Stimulated activated CD4-positive, alpha-beta T cell treated with anti-CD3 and anti-CD28 coated beads, Interleukin-15, amount 100 ng/mL, for 1 hour (primary cell): ENCODE measurements at places on chromosomes 5 and 9.

- no peak for DNase-seq
Measured at GRCh38 chr5:155416765-155417164, 403.2 kb downstream of the KIF4B start.

DNA sequence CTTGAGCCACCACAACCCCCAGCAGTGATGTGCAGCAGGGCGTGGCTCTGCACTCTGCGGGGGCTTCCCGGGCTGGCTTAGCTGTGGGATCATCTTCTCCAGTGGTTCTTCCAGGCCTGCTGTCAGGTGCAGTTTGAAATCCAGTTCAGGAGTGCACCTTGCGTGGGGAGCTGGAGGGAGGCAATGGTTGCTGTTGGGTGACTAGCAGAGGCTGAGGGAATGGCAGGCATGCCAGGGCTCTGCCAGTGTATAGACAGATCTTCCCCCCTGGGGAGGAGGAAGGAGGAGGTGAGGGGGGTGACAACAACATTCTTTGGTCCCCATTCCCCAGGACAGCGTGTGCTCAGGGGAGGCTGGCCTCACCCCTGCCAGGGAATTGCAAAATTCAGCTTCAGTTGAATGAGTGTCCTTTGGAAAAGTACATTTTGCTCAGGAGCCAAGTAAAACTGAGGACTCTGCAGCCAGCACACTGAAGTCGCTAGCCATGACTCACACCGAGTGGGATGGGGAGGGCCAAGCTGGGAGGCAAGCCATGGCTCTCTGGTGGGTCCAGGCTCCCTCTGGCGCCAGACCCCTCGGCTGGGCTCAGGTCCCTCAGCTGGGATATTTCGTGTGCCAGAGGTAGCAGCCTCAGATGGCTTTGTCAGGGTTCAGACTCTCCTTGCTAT lies 35.0 kb downstream of the ERGIC1 start:
- no peak for DNase-seq

DNA sequence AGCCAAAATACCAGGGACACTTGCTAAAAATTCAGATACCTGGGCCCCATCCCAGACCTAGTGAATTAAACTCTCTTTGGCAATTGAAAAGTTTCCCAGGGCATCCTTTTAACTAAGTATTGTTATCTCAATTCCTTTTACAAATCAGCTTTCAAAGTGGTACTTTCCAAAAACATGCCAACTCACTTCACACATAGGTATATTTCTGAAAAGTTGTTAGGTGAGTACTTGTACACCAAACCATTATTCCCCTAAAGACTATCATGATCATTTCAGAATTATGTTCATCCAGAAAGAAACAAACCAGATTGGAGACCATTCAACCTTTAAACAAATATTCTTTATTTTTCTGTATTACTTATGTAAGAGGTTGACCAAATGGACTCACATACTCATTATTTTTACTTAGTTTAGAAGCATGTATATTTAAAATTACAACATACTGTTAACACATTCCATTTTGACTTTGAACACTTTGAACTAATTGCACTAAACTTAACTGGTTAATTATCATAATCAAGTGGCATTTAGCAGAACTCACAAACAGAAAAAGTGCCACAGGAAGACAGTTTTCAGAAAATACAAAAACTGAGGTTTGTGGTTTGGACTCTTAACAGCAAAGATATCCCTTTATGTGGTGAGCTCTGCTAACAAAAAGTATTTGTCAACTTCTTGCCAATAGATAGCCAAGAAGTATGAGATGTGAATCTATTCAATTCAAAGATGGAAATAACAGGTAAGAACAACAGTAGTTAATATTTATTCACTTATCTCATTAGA lies 40.7 kb downstream of the KIAA0825 start:
- DNase-seq, result no peak

- DNase-seq, result no peak
Measured at GRCh38 chr9:108296056-108296455, 559.7 kb downstream of the ACTL7B start.

GRCh38 chr9:72596451-72597180 lies 75.2 kb downstream of the TMC1 start:
- no peak for DNase-seq

DNA sequence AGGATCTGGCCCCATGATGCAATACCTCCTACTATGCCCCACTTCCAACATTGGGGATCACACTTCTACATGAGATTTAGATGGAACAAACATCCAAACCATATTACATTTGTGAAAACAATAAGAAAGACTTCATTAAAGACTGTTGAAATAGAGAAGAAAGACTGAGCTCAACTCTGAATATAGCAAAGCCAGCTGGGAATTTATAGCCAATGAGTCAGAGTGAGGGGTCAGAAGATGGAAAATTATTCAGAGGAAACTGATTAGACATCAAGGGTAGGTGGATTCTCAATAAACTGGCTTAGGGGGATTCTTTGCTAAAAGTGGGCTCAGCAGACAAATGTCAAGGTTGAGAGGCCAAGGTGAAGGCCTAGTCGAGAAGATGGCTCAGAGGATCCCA lies 25.6 kb downstream of the BTF3 start:
- no peak for DNase-seq

DNA sequence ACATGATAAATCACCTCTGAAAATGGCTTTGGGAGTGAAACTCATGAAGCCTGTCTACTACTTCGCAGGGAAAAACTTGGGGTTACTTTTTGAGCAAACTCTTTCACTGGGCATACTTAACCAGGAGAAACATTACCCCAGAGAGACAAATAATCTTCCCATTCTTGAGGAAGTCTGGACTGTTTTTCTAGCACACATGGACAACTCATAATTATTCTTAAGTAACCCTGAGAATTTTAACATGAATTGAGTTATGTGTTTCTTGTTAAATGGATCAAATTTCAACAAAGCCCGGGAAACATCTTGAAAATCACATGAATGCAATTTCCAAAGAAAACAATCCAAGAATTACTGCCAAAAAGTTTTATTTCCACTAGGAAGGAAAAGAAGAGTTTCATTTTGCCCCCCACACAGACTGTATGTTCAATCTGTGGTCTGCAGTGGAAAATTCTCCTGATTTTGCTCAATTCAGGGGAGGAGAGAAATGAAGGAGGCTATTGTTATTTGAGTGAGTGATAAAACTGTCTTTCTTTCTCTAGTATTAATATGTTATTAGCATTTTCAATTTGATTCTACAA lies 564.8 kb upstream of the CLINT1 start:
- DNase-seq, result no peak

DNA sequence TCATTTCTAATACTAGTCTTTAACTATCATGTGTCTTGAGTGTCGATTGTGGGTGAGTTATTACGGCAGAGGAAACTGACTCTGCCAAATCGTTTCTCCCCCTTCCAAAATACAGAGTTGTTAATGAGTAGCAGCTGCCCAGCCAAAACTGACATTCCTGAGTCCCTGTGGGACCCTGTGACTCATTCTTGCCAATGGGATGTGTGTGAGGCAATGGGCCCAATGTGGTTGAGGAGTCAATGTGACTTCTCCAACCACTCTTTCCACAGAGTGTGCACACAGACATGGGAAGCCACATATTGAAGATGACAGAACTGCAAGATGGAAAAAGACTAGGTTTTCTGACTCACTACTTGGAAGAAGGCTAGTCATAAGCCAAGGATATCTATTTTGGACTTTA lies 434.7 kb downstream of the DTWD2 start:
- DNase-seq, result no peak

DNA sequence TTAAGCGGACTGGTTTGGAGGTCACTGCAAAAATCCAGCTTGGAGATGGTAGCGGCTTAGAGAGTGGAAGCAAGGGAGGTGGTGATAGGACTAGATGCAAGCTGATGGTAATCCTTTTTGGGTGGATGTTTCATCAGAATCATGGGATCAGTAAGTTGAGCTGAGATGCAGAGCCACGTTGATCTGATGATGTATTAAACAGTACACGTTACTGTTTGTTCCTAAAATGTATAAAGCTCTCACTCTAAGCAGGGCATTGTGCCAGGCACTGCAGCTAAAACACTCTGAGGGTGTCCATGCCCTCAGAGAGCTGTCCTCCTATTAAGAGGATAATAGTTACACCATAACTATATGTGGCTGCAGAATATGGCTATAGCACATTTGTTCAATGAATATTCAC lies 93.1 kb downstream of the JAKMIP2 start:
- no peak for DNase-seq

GRCh38 chr9:99213197-99213596 lies 8.5 kb downstream of the ALG2 start:
- no peak for DNase-seq

DNA sequence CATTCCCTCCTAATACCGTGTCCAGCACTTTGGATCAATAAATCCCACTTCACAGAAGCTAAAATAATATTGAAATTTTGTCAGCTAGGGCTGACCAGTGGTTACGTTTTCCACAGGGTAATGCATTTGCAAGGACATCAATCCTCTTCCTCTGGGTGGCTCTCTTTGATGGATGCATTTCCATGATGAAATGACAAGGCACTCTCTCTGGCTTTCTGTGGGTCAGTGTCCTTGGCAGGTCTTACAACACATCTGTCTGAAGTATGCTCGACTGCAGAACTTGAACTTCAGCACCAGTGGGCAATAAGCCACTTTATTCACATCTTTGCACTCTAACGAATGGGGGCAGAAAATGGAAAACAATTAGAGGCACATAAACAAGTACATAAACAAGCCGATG lies 330.1 kb downstream of the ADAMTS6 start:
- no peak for DNase-seq

DNA sequence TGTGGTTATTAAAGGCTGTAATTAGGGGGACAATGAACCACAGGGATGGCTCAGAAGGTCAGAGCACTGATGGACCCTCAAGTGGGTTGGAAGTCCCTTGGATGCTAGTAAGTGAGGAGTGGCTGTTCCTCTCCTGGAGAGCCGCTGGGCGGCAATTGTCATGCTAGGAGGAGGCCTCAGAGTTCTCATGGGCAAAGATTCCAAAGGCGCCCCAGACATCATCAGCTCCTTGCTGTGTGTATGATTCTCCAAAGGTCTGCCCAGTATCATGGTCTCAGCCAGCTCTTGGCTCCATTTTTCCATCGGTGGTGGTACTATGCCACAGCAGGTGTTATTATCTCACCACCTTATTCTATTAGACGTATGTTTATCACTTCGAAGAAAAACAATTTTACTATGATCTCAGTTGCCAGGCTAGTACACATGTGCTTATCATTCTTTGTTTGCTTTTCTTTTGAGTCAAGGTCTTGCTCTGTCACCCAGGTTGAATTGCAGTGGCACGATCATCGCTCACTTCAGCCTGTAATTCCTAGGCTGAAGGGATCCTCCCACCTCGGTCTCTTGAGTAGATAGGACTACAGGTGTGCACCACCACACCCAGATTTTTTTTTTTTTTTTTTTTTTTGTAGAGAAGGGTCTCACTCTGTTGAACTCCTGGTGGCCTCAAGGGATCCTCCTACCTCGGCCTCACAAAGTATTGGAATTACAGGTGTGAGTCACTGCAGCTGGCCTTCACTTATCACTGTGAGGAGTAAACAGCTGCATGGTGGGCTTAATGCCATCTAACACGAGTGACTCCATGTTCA lies 46.8 kb downstream of the EXOSC2 start:
- DNase-seq, result no peak

DNA sequence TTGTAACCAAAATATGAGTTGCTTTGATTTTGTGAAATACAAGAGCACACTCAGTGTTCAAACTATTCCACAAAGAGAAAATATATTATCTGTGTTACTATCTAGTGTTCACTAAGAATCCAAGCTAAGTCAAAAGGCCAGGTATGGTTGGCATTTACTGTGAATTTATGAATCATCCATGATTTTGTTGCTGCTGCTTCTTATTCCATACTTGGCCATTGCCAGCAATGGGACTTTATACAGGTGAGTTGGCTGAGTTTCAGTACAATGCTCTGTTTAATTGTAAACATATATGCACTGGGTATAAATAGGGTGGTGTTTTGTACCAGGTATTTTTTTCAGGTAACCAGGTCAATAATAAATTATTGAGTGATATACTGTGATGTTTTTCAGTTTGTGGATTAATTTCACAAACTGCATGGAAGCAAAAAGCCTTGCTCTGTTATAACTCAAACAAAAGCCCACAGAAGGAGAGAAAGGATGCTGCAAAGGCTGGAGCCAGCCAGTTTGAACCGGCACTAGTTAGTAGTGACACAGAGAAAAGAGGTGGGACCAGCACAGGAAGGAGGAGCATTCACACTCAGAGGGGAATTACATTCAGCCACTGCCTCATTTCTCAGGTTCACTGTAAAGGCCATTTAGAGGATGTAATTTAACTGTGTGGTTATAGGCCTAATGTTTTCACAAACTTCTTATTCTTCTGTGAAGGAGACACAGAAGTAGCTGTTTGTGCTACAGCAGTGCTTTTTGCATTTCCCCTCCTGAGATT lies 381.8 kb downstream of the ADGRV1 start:
- no peak for DNase-seq

DNA sequence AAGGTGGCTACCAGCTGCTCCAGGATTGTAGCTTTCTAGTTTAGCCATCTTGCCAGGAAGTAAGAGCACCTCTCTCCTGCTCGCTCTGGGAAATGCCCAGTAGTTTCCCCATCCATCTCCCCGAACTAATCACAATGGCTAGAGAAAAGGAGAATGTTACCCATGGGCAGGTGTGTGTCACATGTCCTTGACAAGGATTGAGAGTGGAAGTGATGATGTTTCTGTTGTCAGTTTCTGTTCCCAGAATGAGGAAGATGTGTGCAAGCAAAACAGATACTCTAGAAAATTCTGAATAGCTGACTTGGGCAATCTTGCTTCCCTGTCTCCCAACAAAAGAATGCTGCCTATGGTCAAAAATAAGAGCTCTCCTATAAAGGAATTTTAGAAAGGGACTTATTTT lies 429.5 kb downstream of the EBF1 start:
- no peak for DNase-seq

GRCh38 chr5:6452622-6453504 lies 4.2 kb downstream of the UBE2QL1 start:
- no peak for DNase-seq

- DNase-seq, result no peak
Measured at GRCh38 chr9:110578575-110579033, 937 bp downstream of the SVEP1 start.

- no peak for DNase-seq
Measured at GRCh38 chr5:177293819-177294581, 9.5 kb downstream of the RAB24 start.

DNA sequence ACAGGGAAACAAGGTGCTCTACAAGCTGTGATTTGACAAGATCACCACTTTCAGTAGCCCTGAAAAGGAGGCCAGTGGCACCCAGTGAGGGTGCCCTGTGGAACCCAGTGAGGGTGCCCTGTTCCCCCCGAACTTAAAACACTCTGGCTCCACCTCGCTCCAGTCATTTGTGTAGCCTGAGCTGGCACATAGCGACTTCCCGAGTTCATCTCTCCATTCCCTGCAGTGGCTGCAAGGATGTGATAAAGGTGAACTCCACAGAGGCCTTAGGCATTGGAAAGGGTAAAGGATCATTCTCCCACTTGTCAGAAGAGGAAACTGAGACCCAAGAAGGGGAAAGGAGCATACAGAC lies 21.9 kb upstream of the ANXA6 start:
- no peak for DNase-seq
